Spinal cord (tissue), 10 donors: ENCODE measurements at places on chromosomes 7 and 10. TPM values are rescaled to one million over a fixed set of nuclear protein-coding genes. Genes with fewer than 3 reads are reported as not detected.

Gene OR6B1
- not detected for total RNA-seq

Gene NKX1-2
- total RNA-seq, result 1.3 TPM

Gene ELAPOR2
- total RNA-seq, result 77.1 TPM

Gene HPSE2
- total RNA-seq, result 0.89 TPM

Gene CCDC172
- total RNA-seq, result not detected

GRCh38 chr7:30755384-30756154 is 3.6 kb downstream of the INMT start:
- H3K4me3 ChIP-seq, result no peak overlapping the region
- H3K27me3 ChIP-seq, result no peaks in the 10 kb centered on the region
- peak; percentile 82 for DNase-seq
- H3K4me1 ChIP-seq, result peaks cover 42% of the 10 kb centered on the region
- H3K27ac ChIP-seq, result peak overlapping the region; percentile 61

- no peaks in the 10 kb centered on the region for H3K27me3 ChIP-seq
- DNase-seq, result no peak
- H3K27ac ChIP-seq, result no peak overlapping the region
- no peaks in the 10 kb centered on the region for H3K4me1 ChIP-seq
- no peak overlapping the region for H3K4me3 ChIP-seq
These were observed 184.6 kb downstream of the SEC23IP start for GRCh38 chr10:120076996-120077706.

- no peak overlapping the region for H3K27ac ChIP-seq
- H3K4me1 ChIP-seq, result peaks cover 5% of the 10 kb centered on the region
- peak overlapping the region; percentile 16 for H3K4me3 ChIP-seq
- no peak for DNase-seq
- no peaks in the 10 kb centered on the region for H3K36me3 ChIP-seq
- no peaks in the 10 kb centered on the region for H3K27me3 ChIP-seq
These were observed 79.3 kb upstream of the ACBD5 start for GRCh38 chr10:27319752-27320431.

DNA sequence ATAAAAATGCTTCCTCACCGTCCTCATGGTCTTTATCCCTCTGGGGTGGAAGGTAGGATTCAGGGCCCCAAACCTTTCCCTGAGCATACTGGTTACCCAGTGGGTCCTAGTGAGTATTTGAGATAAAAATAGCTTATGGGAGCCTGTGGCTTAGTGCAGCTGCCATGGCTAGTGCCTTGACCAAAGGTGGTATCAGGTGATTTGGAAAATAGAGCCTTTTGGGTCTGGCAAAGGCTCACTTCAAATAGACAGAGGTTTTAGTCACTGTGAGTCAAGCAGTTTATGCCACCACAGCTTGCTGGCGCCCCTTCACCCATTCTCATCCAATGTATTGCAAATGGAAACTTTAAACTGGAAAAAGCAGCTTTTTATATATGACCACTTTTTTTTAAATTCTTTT is 30.4 kb downstream of the PLAU start:
- no peak overlapping the region for H3K4me3 ChIP-seq
- no peaks in the 10 kb centered on the region for H3K36me3 ChIP-seq
- peaks cover 9% of the 10 kb centered on the region for H3K4me1 ChIP-seq
- no peak overlapping the region for H3K27ac ChIP-seq
- H3K27me3 ChIP-seq, result no peaks in the 10 kb centered on the region

GRCh38 chr7:128215739-128216138 is 25.3 kb upstream of the LEP start:
- DNase-seq, result no peak

DNA sequence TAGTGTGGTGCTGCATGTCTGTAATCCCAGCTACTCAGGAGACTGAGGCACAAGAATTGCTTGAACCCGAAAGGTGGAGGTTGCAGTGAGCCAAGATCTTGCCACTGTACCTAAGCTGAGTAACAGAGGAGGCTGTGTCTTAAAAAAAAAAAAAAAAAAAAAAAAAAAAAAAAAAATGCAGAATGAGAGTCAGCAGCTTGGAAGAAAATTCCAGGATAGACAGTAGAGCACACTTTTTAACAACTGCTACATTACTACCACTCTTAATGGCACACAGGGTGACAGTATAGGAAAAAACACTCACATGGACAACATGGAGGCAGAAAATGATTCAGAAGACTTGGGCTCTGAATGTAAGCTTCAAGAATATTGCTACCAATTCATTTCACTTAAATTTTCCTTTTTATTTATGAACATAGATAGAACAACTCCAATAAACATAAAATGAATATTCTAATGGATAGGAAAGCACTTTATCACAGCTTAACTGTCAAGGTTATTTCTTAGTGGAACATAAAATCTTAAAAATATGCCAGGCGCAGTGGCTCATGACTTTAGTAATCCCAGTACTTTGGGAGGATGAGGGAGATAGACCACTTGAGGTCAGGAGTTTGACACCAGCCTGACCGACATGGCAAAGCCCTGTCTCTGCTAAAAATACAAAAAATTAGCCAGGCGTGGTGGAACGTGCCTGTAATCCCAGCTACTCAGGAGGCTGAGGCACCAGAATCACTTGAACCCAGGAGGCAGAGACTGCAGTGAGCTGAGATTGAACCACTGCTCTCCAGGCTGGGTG is 31.5 kb downstream of the CHCHD3 start:
- H3K27me3 ChIP-seq, result no peaks in the 10 kb centered on the region
- no peak overlapping the region for H3K27ac ChIP-seq
- no peak overlapping the region for H3K4me3 ChIP-seq
- H3K4me1 ChIP-seq, result no peaks in the 10 kb centered on the region
- DNase-seq, result no peak
- H3K36me3 ChIP-seq, result no peaks in the 10 kb centered on the region

DNA sequence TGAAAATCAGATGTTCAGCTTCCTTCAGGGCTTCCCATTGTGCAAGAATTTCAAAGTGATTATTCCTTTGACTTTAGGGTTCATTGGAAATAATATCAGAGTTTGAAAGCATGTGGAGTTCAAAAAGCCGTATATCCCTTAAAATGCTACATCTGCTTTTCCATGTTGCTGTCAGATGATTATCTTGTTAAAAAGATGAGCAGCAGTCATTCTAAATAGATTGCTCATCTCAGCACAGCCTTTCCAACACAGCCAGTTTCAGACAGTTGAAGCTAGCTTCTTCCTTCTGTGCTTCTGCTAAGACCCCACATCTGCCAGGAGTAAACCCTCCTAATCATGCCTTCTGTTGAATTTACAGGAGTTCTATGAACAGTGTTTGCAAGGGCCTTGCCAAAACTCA is 204.4 kb upstream of the PTER start:
- H3K4me3 ChIP-seq, result no peak overlapping the region
- no peak for DNase-seq
- no peaks in the 10 kb centered on the region for H3K27me3 ChIP-seq
- H3K27ac ChIP-seq, result no peak overlapping the region
- no peaks in the 10 kb centered on the region for H3K36me3 ChIP-seq
